ENCODE measurements at places on chromosomes 6 and 20. TPM values are rescaled to one million over a fixed set of nuclear protein-coding genes. Genes with fewer than 3 reads are reported as not detected.

GRCh38 chr6:162157167-162157870 lies 570.2 kb downstream of the PRKN start:
- ATAC-seq = no peak

GRCh38 chr6:41470331-41471063 lies 75.7 kb upstream of the FOXP4 start:
- ATAC-seq = peak; percentile 64

- ATAC-seq = no peak
Observed at GRCh38 chr20:24701668-24702067, 232.2 kb downstream of the SYNDIG1 start.

- ATAC-seq = no peak
Observed at GRCh38 chr6:165439928-165440554, 130.6 kb upstream of the C6orf118 start.

DNA sequence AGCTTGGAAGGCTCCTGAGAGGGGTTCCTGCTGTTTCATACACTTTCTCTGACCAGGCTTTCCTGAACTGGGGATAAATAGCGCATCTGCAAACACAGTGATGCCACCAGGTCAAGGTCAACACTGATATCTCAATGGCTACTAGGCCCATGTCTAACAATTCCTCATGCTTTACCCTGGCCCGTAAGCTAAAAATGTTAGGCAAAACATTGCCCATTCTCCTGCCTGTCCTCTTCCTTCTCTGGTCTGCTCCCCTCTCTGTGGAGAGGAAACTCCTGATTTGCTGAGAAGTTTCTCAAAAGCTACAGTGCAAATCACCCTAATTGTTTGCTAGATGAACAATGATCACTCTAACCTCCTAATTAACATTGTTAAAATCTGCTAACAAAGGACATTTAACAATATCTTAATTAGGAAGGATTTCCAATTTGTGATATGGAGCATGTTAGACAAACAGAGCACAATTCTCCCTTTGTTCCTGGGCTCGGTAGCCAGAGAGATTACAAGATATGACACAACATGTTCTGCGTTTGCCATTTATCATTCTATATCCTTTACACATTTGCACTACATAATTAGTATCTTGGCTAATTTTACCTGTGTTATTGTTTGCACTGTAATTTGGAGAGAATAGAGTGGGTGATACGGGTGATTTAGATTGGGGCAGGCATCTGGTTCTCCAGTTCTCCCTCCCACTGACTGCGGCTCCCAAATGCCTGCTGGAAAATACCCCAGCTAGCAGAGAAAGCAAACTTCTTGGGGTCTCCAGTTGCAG lies 266.8 kb downstream of the CD83 start:
- no peak for ATAC-seq

DNA sequence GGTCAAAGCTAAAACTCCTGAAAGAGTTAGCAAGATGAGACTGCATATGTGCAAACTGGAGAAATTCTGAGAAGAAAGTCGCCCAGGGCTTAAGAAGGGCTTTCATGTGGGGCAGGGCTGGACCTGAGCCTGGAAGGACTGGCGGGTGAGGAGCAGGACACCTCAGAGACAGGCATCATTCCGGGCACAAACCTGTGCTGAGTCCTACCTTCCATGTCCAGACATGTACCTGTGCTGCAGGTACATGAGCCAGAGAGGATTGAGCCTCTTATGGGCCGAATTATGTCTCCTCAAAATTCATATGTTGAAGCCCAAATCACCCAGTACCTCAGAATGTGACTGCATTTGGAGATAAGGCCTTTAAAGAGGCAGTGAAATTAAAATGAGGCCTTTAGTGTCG lies 171.0 kb downstream of the QRSL1 start:
- ATAC-seq = no peak

DNA sequence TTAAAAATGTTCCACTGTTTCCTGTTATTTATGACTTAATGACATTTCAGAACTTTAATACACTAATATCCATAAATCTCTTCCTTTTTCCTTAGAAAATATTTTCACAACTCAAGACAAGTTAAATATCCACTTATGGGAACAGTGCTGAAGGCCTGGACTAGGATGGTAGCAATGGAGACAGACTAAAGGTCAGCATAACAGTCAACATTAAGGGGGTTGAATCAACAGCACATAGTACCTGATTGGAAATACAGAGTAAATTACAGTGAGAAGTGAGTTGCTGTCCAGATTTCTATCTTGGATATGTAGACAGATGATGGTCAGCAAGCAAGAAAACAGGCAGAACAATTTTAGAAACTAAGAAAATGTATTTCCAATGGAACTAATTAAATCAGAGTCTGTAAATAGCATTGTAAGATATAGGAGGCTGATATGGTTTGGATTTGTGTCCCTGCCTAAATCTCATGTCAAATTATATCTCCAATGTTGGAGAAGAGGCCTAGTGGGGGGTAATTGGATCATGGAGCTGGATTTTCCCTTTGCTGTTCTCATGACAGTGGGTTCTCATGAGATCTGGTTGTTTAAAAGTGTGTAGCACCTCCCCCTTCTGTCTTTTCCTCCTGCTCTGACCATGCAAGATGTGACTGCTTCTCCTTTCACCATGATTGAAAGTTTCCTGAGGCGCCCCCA lies 682.7 kb downstream of the MAFB start:
- no peak for ATAC-seq

GRCh38 chr6:144284783-144285547 lies at the start of gene UTRN:
UTRN (plus strand) TSS chr6:144285335; CDS start chr6:144291829, 6,494 bp downstream.
- ATAC-seq = peak; percentile 76

DNA sequence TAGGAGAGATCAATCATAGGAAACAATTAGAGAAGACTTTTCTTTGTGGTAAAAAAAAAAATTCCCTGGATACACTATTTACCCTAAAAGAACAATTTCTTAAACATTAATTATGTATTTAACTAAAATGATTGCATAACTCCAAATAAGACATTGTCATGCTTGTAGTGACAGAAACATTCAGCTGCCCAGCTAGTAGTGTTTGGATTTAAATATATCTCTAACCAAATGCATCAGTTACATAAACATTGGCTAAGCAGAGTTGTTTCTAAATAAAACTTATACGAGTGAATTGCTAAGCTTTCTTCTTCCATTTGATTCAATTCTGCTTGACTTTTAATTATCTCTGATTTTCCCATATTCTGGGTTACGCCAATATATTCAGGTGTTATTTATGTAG lies 23.7 kb downstream of the MLIP start:
- ATAC-seq = no peak

DNA sequence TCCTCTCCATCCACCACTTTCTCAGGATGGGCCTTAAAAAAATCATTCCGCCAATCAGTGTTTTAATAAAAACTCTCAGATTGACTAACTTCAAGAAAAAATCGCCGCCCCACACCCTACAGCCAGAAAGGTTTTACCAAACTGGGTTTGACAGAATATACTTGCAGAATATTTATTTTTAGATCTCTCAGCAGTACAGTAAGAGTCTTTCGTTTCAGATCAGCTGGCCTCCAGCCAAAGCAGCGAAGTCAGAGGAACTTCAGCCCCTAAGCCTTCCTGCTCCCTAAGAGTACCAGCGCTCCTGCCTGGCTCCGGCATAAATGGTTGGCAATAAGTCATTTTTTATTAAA lies 24.7 kb downstream of the TBC1D7 start:
- peak; percentile 20 for ATAC-seq

GRCh38 chr6:43830775-43831174 lies 60.8 kb downstream of the VEGFA start:
- no peak for ATAC-seq

GRCh38 chr6:109008537-109009235 lies 86.0 kb downstream of the SESN1 start:
- ATAC-seq = peak; percentile 45

- peak; percentile 86 for ATAC-seq
Observed at GRCh38 chr6:150866147-150866990, 867 bp downstream of the MTHFD1L start.

- no peak for ATAC-seq
Observed at GRCh38 chr20:40670253-40670652, 18.8 kb downstream of the MAFB start.

- ATAC-seq = no peak
Observed at GRCh38 chr6:3884007-3884745, 35.0 kb downstream of the FAM50B start.

DNA sequence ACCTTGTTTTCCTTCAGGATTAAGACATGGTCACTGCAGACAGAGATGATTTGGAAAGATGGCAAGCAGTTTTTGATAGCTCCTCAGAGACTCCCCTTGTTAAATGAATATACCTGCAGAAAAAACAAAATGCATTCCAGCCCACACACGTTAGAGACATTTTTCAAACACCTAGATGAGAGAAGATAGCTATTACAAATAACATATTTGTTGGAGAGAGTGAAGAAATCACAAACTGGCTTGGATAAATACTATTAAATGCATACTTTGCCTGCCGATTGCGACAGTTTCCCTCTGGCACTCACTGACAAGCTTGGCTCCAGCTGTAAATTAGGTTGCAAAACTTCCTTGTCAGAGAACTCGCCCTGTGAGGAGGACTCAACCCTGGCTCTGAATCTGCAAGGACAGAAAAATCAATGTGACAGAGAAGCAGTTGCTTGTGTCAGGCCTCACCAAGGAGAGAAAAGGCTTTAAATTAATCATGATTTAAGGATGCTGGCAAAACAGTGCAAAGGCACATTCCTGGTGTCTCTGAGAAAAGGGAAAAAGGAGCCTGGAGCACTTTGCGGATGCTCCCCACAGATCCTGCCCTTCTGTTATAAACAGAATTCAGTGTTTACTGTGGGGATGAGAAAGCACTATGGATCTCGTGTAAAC lies 423.7 kb upstream of the MARCKS start:
- ATAC-seq = no peak

DNA sequence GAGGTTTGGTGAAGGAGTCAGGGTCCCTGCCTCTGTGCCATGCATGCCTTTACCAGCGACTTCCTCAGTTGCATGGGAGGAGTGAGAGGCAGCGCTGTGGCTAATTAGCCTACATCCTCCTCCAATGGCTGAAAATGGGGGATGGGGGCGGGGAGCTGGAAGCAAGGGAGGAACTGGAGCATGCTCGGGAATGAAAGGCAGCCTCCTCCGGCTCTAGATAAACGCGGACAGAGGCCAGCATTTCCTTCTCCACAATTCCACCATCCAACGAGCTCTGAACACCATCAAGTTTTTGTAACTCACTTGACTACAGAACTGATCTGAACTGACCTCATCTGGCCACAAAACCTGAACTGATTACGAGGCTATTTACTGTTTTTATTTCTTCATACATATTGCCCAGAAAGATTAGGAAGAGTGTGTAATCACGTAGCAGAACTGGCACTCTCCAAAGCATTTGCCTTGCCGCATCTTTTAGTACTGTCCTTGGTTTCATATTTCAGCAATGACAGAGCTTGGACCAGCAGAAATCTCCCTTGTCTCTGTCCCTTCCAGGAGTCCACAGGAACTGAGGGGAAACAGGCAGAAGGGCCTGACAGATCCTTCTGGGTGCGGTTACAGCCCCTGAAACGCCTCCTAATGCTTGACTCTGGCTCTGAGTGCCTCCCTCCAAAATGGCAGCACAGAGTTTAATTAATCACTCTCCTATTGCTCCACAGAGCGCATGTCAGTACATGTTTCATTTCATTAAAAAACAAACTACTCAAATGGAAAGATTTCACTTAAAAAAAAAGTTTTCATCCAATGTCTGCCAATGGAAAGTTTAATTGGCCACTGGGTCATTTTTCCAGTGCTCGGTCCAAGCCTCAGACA lies 58.2 kb upstream of the TRAF3IP2 start:
- no peak for ATAC-seq

- no peak for ATAC-seq
Observed at GRCh38 chr20:13862245-13862644, 77.4 kb downstream of the NDUFAF5 start.

GRCh38 chr6:119463081-119463626 lies 113.6 kb upstream of the MAN1A1 start:
- peak; percentile 87 for ATAC-seq

- ATAC-seq = no peak
Observed at GRCh38 chr20:54065601-54066038, 4.8 kb downstream of the BCAS1 start.

- peak; percentile 24 for ATAC-seq
Observed at GRCh38 chr6:163437466-163437865, 22.9 kb downstream of the QKI start.

GRCh38 chr6:147859071-147859470 lies 350.6 kb downstream of the SAMD5 start:
- ATAC-seq = no peak

DNA sequence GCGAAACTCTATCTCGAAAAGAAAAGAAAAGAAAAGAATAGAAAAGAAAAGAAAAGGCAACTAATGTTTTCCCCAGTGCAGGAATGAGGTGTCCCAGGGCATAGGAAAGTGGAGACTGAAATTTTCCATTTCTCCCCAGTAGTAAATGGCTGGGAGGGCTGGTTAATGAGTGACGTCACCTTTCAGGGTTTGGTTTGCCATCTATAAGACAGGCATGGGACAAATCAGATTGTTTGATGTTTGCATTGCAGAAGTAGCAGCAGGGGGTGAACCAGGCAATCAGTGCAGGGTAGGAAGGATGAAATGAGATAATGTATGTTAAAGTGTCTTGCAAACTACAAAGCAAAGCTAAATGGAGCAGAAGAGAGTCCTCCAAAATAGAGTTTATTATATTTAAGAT lies 533.4 kb downstream of the PKHD1 start:
- no peak for ATAC-seq

DNA sequence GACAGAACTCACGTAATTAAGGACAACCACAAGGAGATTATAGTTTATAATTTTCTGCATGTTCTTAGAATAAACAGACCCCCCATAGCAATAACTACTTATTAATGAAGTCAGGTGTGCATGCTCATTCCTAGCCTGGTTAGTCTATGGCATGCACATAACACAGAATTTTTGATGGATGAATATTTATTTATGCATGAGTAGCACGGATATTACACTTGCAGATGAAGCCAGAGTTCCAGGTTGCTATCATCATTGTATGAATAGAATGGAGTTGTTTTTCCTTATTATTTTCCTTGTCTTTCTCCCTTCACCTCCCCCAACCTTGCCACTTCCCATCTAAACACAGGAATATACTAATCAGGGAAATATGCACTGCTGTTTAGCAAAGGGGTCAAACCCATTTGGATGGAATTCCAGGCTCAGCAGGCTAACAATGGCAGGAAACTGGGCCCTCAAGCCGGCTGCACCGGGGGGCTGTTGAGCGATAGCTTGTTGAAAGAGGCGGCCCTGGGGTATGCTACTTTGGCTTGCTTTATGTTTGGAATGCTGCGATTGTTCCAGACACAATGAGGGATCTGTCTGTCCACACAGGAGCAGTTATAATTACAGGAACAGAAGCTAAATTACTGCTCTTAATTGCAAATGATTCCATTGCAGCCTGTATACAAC lies 112.6 kb downstream of the TMEM170B start:
- no peak for ATAC-seq

Gene RPS6KA2
- total RNA-seq = 1.5 TPM

Gene PGBD1
- total RNA-seq = 0.64 TPM

Gene CCN6
- 0.66 TPM for total RNA-seq

Gene TPBG
- 0.43 TPM for total RNA-seq

Gene ADGRF4
- total RNA-seq = not detected

Gene KHDC1
- 5.1 TPM for total RNA-seq

Gene OLIG3
- 3.5 TPM for total RNA-seq

Gene TCFL5
- total RNA-seq = 3.4 TPM

Gene NHLRC1
- not detected for total RNA-seq

Gene SLC17A2
- not detected for total RNA-seq

Gene MAPK13
- 58.7 TPM for total RNA-seq

Gene ENPP5
- not detected for total RNA-seq

Gene TCP11
- not detected for total RNA-seq

Data from activated T-helper 17 cell treated with anti-CD3 and anti-CD28 coated beads, Interleukin-2, amount 50 U/mL, for 72 hours (primary cell).